Activated T-cell treated with anti-CD3 and anti-CD28 coated beads for 4 hours (primary cell): ENCODE measurements at places on chromosomes 4 and X.

GRCh38 chrX:112630187-112630586, 49.6 kb downstream of the LHFPL1 start:
- DNase-seq: no peak

GRCh38 chrX:144819406-144819805, 427.9 kb upstream of the SPANXN1 start:
- DNase-seq: no peak

GRCh38 chr4:98283219-98284189, 22.3 kb downstream of the RAP1GDS1 start:
- no peak for DNase-seq

DNA sequence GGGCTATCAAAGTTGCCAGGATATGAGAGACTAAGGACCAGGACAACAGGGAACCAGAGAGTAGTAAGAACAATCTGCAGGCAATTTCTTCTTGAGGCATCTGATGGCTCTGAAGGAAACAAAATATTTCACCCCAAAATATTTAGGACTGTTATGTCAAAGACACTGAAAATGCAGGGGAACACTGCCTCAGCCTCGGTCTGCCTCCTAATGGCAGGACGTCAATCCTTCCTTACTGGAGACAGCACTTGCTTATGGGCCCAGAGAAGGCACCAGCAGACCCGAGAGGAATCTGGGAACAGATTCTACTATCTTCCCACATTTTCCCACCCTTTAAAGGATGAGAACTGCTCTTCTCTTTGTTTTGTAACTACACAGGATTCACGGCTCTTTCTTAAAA, 23.3 kb downstream of the RNF150 start:
- no peak for DNase-seq

- DNase-seq: no peak
Measured at GRCh38 chr4:139969635-139970266, 184.2 kb downstream of the MAML3 start.
